ENCODE measurements at places on chromosomes 2 and 18.

- DNase-seq = no peak
Observed at GRCh38 chr2:106709229-106709628, 176.7 kb downstream of the ST6GAL2 start.

DNA sequence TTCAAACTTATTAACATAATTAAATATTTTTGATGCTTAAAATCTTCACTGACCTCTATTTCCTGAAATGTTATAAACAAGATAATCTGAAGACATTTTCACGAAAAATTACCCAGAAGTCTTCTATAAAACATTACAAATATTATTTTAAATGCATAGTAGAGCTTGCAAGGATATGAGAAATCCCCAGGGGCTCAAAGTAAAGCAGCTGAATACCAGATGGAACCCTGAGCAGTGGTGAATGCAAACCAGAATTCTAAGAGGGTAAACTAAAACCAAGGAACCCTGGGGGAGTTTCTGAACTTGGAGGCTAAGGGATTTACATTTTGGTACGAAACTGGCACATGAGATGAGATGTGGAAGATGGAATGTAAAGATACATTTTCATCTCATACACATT lies 83.6 kb downstream of the FSHR start:
- no peak for DNase-seq

DNA sequence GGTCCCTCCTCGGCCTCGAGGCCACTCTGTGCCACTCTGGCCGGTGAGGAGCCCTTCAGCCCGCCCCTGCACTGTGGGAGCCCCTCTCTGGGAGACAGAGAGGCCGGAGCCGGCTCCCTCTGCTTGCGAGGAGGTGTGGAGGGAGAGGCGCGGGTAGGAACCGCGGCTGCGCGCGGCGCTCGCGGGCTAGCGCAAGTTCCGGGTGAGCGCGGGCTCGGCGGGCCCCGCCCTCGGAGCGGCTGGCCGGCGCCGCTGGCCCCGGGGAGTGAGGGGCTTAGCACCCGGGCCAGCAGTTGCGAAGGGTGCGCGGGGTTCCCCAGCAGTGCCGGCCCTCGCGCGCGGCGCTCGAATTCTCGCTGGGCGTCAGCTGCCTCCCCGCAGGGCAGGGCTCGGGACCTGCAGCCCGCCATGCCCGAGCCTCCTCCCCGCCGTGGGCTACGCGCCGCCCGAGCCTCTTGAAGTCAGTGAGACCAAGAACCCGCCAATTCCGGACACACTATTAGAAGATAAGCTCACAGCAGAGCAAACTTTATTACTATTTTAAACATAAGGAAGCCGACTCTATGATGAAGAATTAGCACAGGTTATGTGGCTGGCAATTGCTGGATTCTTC lies 825.8 kb upstream of the FANCL start:
- DNase-seq = no peak

GRCh38 chr2:140624200-140624599 lies 1506.6 kb downstream of the LRP1B start:
- no peak for DNase-seq

DNA sequence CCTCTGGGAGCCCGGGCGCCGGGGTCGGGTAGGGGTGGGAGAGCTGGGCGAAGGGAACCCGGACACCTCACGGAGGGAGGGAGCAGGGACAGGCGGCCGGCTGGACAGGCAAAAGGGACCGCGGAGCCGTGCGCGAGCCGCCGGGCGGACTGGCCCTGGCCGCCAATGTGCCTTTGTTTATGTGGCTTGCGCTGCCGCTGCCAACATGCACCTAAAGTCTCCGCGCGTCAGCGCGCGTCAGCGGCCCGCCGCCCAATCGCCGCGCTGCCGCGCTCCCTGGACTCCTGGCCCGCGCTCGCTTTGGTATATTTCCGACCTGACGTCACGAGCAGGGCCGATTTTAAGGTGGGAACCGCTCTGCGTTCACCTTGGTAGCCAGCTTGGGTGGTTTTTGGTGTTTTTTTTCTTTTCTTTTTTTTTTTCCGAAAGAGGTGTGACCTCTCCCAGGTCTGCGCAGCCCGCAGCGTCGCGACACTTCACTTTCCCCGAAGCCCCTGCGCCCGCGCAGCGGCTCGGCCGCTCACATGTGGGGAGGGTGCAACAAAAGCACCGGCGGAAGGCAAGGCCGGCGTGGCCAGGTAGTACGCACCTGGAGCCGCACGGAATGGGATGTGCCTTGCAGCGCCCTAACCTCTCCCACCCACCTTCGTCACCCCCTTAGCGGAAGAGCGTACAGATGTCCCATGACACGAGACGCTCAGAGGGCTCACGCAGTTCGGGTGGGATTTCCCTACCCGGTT lies at the start of gene NR4A2:
Gene NR4A2 (minus strand): TSS at position 188 of the 740 bp plus-strand sequence. CDS start 2,535 bp downstream, outside the sequence.
- peak; percentile 77 for DNase-seq
